Stimulated activated CD4-positive, alpha-beta T cell treated with anti-CD3 and anti-CD28 coated beads, Interleukin-1b, Interleukin-23, amount 100 ng/mL, for 48 hours (primary cell): ENCODE measurements at places on chromosomes 6 and 20.
A peak's percentile ranks its signal among the peaks of the same experiment; 100 is the strongest.

GRCh38 chr20:1462834-1463233 lies 3.8 kb downstream of the NSFL1C start:
- DNase-seq = no peak

DNA sequence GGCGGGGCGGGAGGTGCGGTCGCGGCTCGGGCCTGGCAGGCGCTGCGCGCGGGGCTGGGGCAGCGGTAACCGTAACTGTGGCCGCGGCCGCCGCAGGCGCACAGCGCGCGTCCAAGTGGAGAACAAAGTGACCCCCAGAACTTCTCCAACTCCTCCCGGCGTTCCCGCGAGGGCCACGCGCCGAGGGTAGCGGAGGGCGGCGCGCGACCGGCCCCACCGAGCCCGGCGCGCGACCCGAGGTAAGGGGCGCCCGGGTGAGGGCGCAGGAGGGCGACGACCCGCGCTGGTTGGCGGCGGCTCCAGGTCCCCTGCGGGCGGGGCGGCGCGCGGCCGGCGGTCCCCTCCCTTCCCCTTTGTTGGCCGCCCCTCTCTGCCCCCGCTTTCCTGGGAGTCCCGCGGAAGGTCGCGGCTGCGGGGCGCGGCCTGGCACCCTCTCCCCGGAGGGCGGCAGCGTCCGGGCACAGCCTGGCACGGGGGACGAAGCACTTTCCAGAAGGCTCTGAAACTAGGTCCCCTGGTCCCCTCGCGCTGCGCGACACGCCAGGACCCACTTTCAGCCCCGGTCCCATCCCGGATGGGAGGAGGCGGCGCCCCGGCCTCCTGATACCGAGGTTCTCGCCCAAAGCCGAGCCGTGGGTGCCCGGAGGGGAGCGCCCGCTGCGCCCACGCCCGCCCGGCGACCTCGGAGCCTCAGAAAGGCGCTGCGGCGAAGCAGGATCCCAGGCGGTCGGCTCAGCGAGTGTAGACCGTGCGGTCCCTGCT lies at the start of gene TIAM2:
Gene TIAM2 (plus strand): TSS at position 62 of the 762 bp plus-strand sequence. CDS start 133,909 bp downstream, outside the sequence.
- peak; percentile 21 for DNase-seq

DNA sequence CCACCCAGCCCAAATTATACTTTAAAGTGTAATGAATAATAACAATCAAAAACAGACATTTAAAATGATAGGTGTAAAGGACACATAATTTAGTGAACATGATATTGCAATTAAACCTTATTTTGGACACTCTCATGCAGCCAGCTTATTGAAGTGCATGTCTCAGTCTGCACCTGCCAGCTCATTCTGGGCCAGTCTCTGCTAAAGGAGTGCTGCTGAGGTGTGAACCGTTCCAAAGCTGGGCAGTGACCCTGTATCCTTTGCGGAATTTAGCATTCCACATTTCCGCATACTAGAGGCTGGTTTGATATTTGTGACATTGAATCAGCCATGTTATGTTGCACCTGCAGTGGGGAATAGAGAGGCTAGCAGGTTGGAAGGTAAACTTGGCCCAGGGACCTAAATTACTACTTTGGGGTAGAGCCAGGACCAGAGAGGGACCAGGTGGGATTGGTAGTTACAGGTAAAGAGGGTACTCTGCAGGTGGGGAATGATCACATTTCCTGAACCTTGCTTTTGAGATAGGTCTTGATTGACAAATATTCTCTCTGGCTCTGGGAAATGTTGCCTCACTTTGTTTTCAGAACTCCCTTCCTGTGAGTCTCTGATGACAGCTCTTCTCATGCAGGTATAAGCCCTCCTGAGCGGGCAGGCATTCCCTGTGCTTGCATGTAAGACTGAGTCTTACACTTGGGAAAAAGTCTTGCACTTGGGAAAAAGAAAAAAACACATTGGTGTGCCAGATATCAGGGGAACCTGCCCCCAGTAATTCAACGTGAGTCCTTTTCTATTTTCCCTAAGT lies 26.2 kb downstream of the TULP4 start:
- DNase-seq = no peak

GRCh38 chr6:13081189-13081563 lies 247.2 kb downstream of the TBC1D7 start:
- no peak for DNase-seq

- DNase-seq = peak; percentile 92
Observed at GRCh38 chr20:34558320-34559218, at the start of gene MAP1LC3A. Gene MAP1LC3A (plus strand): TSS chr20:34558718. CDS start chr20:34558869, 151 bp downstream.

- no peak for DNase-seq
Observed at GRCh38 chr6:70171236-70171635, 131.6 kb downstream of the COL9A1 start.

DNA sequence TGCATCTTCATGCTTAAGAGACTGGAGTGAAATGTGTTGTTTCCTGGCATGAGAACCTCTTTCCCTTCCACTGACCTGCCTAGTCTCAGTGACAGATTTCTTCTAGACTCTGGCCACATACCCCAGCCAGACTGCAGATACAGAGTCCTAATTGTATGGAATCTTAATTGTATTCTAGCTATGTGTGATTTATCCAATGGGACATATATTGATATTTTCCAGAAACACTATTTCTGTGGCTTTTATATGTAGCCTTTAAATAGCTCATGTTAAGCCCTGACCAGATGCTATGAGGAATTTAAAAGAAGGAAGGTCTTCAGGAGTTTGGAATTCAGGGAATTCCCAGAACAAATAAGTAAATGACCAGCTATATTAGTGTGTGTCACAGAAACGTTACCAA lies 99.0 kb downstream of the FIG4 start:
- no peak for DNase-seq

GRCh38 chr20:29689411-29690225 lies 1567.8 kb upstream of the DEFB115 start:
- DNase-seq = peak; percentile 54
